ENCODE measurements at places on chromosomes 7 and 10. TPM values are rescaled to one million over a fixed set of nuclear protein-coding genes. Genes with fewer than 3 reads are reported as not detected.

PNLIPRP3 gene
- polyA plus RNA-seq = not detected

DNA sequence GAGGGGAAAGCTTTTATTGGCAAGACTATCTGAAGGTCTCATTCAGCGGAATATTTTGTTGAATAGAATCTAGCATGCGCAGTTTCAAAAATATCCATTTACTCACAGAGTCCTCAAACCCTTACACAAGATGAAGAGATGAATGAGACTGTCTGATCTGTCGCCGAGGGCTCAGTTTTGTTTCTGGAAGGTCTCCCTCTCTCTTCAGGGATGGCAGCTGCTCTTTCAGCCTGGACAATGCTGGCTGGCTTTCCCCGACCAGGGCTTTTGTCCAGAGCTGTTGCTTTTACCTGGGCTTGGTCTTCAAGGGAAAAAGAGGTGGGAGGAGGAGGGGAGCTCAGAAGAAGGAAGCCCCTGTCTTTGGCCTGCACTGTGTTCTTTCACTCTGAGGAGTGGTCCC is 81.9 kb upstream of the BTBD16 start:
- no peak for DNase-seq

SDK1 gene
- 6.8 TPM for polyA plus RNA-seq

GRCh38 chr10:87095236-87095945 is 385 bp downstream of the SHLD2 start:
- DNase-seq = peak; percentile 66

- no peak for DNase-seq
Measured at GRCh38 chr10:103111918-103112877, 80.9 kb downstream of the NT5C2 start.

GNAI1 gene
- 131 TPM for polyA plus RNA-seq

PSTK gene
- 8.0 TPM for polyA plus RNA-seq

GRCh38 chr7:127911968-127912511 is 119.2 kb downstream of the LRRC4 start:
- DNase-seq = no peak

GRCh38 chr10:87092861-87093631 is 1.6 kb downstream of the GLUD1 start:
- no peak for DNase-seq

- DNase-seq = no peak
Measured at GRCh38 chr10:106502641-106503040, 661.9 kb downstream of the SORCS1 start.

DNA sequence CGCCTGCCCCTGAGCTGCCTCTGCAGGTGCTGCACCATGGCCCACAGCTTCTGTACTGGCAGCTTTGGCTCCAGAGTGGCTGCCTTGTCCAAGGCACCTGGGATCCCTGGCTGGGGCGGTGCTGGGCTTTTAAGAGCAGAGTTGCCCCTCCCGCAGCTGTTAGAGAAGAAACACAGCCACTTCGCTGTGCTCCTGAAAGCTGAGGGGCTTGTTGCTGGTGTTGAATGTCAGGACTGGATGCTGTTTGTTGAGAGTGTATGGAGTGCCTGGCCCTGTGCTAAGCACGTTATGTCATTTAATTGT is 6.2 kb downstream of the FAM241B start:
- DNase-seq = no peak

GRCh38 chr7:138902161-138902560 is 79.0 kb downstream of the KIAA1549 start:
- DNase-seq = no peak

OR2A12 gene
- polyA plus RNA-seq = not detected

GRCh38 chr10:84138478-84139125 is 707 bp upstream of the GHITM start:
- DNase-seq = no peak

TAS2R4 gene
- polyA plus RNA-seq = 1.6 TPM

DNA sequence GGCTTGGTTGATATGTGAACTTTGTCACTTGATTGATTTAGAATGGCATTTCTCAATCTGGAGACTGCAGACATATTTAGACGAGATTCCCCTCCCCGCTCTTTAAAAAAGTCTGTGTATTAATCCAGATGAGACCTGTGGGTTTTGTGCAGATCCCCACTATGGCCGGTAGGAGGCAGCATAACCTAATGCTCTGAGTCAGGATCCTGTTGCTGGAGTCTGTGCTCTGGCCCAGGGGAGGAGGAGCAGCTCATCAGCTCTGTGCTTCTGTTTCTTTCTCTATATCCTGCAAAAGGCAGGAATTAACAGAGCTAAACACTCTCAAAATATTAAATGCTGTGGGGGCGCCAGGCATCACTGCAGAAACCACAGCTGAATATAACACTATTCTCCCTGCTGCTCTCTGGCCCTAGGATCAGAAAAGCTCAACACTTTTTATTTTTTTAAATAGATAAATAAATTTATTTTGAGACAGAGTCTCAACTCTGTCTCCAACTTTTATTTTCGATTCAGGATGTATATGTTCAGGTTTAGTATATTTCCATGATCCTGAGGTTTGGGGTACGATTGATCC is 23.9 kb upstream of the SEPHS1 start:
- peak; percentile 77 for DNase-seq

MYOZ1 gene
- polyA plus RNA-seq = 7.1 TPM

DNA sequence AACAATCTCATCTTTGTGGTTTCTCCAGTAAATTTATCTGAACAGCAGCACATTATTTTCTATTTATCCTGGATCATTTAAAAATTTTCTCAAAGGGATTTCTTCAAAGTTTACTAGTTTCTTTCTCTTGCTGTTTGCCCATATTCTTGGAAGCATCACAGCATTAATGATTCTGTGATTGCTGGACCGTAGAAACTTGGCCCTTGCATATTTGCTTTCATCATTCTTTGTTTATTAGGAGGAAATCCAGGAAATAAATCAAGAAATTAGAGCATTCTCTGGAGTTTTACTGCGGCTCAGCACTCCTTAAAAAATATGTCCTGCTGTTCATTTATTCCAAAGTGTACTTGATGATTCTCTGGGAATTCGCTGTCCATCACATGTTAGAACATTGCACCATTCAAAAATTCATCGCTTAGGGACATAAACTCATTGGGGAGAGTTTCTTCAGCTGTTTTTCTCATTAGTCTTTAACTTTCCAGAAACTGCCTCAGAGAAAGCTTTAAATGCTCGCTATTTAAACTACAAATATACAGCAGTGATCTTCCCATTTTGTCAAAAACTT is 264.0 kb upstream of the CDC14C start:
- DNase-seq = peak; percentile 33

DNA sequence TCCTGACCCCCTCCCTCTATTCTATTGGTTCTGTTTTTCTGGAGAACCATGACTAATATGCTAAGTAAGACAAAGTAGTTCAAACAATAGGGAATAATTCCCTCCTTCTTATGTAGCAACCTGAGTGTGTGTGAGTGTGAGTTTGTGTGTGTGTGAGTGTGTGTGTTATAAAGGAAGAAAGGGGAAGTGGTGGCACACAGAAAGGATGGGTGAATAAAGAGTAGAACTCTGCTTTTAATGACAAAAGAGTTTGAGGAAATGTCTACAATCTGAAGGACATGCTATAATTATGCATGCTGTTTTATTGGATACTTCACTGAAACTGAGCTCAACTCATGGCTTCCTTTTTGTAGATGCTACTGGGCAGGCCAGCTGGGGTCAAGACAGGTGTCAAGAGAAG is 489.5 kb downstream of the REEP3 start:
- no peak for DNase-seq

DGKB gene
- polyA plus RNA-seq = 3.2 TPM

HOXA7 gene
- 31.8 TPM for polyA plus RNA-seq

DNA sequence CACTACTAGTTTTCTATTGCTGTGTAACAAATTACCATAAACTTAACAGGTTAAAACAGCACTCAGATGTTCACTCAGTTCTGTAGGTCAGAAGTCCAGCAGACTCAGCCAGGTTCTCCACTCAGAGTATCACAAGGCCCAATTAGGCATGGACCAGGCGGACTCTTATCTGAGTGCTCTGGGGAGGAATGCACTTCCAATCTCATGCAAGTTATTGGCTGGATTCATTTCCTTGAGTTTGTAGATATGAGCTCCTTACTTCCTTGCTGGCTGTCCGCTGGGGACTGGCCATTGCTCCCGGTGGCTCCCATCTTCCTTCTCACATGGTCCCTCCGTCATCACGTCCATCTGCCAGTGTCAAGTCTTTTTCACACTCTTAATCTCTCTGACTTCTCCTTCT is 137.0 kb upstream of the PRR15 start:
- no peak for DNase-seq

DNA sequence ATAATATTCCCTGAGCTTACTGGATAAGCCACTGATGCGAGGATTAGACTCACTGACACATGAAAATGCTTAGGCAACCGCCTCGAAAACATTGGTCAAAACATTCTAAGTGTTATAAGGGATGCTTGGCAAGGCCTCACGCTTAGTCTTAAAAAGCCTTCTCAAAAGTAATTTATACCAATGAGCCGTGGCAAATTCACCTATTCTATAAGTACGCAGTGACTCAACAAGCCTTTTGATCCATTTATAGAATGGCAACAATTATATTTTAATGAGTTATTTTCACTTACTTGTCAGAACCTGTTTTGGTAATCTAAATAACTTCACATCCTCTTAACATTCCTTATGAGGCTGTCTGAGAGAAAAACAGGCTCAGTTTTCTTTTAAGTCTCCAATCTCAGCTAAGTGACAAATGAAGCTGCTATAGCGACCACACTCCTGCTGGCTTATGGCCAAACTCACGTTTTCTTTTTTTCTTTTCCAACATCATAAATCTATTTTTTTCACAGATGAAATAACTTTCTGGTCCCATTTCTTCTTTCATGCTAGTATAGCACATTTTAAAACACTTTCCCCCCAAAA is 121.2 kb upstream of the AFAP1L2 start:
- no peak for DNase-seq

DNA sequence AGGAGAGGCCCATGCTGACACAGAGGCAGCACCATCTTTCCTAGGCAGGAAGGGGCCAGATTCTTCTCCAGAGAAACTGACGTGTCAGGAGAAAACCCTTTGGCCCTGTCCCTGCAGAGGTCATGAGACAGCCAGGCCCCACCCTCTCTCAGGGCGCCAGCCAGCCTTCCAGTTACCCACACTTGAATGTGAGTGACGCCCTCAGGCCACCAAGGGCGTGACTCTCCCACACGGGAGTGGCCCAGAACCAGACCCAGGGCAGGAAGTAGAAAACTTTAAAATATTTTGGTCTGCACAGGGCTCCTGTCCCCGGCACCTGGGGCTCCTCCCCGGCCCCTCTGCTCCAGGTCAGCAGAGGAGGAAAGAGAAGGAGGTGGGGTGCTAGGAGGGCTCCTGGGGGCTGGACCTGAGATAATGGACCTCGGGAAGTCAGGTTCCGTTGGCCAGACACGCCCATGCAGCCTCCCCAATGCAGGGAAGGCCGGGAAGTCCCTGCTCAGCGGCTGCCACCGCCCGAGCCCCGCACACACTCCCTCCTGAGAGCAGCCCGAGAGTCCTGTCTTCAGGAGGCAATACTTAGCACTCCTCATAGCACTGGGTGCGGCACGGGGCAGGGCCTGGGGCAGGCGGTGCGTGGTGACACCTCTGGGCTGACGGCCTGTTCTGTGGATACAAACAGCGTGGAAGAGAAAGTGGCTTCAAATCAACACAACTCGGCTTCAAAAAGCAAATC is 67.0 kb upstream of the CFAP46 start:
- DNase-seq = no peak

SPDYE17 gene
- not detected for polyA plus RNA-seq

DNA sequence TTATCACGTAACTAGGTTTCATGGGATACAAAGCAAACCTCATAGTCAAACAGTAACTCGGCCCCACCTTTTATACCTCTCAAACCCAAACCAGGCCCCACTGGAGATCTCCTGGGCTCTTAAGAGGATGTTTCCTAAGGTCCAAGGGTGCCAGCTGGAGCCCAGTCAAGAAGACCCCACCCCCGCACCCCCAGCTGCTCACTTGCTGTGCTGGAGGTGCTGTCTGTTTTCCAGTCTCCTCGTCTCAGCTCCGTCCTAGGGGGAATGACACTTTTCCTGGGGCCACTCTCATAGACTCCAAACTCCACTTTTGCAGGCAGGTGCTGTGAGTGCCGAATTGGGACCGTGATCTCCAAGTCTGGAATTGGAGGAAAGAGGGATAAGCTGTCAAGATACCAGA is 22.7 kb upstream of the TM9SF3 start:
- no peak for DNase-seq

DNA sequence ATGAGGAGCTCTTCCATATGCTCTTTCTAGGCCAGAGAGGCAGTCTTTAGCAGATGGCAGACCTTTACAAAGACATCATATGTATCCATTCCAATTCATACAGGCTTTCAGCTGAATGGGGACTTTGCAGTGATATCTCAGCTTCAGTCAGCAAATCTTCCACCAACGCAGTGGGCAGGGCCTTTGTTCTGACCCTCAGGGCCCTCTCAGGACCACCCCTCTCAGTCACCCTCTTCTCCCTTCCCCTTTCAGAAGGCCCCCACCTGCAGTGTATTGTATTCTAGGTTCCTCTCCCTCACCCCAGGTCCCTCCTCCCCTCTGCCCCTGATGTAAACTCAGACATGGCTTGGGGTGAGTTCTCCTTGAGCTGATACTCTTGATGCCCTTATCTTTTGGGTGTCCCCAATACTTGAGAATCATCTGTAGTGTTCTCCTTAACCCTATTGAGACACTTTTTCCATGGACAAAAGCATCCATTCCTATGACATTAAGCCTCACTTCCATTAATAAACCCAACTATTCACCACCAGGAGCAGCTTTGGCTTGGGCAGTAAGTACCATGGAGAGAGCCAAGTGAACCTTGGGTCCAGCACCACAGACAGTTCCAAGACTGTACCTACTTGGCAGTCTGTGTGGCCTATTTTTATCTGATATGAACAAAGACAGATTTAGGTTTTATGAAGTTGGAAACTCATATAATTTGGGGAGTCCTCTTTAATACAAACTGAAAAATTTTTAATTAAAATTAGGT is 62.7 kb downstream of the ADCYAP1R1 start:
- DNase-seq = no peak

DNA sequence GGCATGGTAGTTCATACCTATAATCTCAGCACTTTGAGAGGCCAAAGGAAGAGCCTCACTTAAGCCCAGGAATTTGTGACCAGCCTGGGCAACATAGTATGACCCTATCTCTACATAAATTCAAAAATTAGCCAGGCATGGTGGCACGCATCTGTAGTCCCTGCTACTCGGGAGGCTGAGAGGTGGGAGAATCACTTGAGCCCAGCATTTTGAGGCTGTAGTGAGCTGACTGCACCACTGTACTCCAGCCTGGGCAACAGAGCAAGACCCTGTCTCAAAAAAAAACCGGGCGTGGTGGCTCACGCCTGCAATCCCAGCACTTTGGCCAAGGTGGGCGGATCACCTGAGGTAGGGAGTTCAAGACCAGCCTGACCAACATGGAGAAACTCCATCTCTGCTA is 19.8 kb downstream of the PARD3 start:
- DNase-seq = no peak

- DNase-seq = no peak
Measured at GRCh38 chr10:100357059-100357858, 10.2 kb downstream of the SCD start.

- DNase-seq = no peak
Measured at GRCh38 chr7:80637911-80638765, at the start of gene CD36. TSS of gene CD36 (plus strand) at chr7:80638642. CDS start at chr7:80646741, 8,099 bp downstream.

BEND7 gene
- 33.2 TPM for polyA plus RNA-seq

GRCh38 chr7:50557099-50557498 is 8.1 kb downstream of the DDC start:
- no peak for DNase-seq

All from right renal pelvis (tissue), 4 donors.